Hippocampal formation (tissue), 2 donors: ENCODE measurements at places on chromosomes 2 and 18.
A peak's percentile ranks its signal among the peaks of the same experiment; 100 is the strongest.

DNA sequence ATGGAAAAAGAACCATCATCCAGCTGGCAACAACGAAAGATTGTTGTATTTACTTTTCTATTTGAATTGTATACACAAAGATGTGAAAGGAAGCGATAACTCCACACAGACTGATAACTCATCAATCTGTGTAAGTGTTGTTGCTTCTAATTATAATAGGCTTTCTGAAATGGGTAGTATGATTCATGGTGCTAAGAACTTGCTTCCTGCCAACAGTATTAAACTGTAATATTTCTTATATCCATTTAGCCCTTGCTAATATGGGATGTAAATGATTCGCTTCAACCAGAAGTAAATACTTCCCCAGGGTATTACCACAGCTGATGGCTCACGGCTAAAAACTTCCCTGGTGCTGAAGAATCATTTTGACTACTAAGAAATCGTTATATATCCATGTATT is 70.2 kb downstream of the TMEM163 start:
- DNase-seq: no peak

- DNase-seq: peak; percentile 46
Observed at GRCh38 chr2:31138037-31138962, at the start of gene GALNT14. GALNT14 (minus strand) TSS chr2:31138440; CDS start chr2:31138086, 354 bp downstream.

DNA sequence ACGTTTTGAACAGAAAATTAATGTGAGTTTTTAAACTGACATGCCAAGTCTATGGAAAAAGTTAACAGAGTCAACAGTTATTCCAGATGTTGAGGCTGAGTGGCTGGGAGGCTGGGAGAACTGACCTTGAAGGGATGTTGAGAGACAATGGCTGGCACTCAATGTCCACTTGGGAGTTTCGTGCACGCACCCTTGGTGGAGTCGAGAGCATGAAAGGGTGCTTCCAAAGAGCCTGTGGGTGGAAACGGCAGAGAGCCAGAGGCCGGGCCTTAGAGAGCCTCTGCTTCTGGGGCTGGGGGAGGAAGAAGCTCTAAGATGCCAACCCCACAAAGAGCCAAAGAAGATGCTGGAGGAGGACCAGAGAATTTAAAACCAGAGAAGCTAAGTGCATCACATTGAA is 63.4 kb upstream of the L3MBTL4 start:
- no peak for DNase-seq

- no peak for DNase-seq
Observed at GRCh38 chr2:54310961-54311360, 54.9 kb upstream of the TSPYL6 start.

- DNase-seq: peak; percentile 18
Observed at GRCh38 chr18:3603421-3604234, 153.7 kb downstream of the TGIF1 start.

DNA sequence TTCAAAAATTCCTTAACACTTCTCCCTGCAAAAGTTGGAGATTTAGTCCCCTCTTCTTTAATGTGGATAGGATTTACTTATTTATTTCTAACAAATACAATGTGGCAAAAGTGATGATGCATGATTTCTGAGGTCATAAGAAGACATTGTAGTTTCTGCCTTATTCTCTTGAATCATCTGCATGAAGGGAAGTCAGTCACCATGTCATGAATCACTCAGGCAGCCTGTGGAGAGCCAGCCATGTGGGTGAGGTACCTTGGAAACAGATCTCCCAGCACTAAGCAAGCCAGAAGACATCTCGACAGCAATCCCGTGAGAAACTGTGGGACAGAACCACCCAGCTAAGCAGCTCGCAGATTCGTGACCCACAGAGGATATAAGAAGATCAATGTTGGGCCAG is 2.7 kb upstream of the ZC3H8 start:
- no peak for DNase-seq

GRCh38 chr2:196328088-196328680 is 156.8 kb upstream of the STK17B start:
- no peak for DNase-seq

- DNase-seq: no peak
Observed at GRCh38 chr18:3411854-3412268, 38.1 kb upstream of the TGIF1 start.

DNA sequence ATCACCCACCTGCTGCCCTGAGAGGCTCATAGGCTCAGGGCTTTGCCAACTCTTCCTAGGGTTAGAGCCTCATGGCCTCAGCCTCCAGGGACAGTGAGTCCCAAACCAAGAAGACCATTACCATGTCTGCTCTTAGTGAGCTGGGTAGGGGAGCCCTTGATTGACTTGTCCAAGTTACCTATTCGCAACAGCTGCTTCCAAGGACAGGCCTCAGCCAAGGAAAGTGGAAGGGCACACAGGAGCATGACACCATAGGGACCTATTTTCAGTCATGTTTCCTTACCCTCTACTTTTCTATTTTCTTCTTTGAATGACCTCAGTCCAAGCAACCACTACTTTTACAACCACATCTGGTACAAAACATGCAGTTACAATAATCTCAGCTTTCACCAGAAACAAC is 81.6 kb downstream of the LBH start:
- DNase-seq: no peak

- no peak for DNase-seq
Observed at GRCh38 chr2:29479401-29479800, 364.2 kb downstream of the CLIP4 start.

DNA sequence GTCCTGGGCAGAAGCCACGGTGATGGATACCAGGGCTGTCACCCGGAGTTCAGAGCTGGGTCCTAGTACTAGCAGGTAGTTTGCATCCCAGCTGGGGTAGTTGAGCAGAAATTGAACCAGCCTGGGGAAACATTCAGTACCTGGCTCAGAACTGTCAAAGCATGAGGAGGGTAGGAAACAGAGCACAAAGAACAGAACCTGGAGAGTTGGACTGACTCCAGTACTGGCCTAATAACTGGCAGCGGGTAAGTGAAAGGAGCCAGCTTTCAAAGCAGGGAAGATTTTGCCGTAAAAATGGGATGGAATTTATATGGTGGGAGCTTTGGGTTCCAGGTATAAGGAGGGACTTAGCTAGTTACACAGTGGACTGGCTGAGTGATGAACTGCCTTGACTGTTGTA is 23.8 kb downstream of the ATG16L1 start:
- no peak for DNase-seq

GRCh38 chr2:170503971-170504809 is 210.9 kb upstream of the SP5 start:
- no peak for DNase-seq

DNA sequence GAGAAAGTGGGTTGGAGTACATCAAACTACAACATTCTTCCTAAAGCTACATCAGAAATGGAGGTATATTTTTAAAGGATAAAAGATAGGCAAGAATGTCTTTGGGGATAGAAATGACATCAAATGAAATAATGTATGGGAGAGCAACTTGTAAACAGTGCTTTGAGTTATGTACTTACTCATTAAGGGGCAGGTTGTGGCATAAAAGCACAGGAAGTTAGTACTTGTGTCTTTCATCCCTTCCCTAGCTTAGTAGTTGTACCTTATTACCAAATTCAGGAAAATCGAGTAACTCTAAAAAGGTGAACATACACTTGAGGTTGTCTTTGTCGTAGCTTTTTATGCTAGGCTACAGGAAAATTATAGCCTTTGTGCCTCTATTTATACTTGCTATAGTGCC is 28.9 kb downstream of the PPP1CB start:
- no peak for DNase-seq

DNA sequence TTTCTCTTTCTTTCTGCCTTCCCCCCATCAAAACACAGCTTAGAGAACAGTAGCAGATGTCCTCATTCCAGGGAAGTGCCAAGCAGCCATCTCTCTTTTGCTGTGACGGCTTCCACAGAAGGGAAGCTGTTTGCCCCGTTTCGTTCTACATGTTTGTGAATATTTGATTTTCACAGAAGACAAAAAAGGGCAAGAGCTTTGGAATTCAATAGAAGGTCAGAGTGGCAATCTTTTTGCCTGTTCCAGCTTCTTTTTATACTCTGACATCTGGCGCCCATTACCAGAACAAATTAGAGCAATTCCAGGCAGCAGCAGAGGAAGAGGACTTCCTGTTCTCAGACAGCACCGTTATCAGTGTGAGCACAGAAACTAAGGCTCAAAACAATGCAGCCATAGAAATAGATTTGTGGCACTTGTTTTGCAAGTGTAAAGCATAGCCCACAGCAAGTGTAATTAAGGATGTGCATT is 79.0 kb upstream of the CDH19 start:
- DNase-seq: peak; percentile 56

DNA sequence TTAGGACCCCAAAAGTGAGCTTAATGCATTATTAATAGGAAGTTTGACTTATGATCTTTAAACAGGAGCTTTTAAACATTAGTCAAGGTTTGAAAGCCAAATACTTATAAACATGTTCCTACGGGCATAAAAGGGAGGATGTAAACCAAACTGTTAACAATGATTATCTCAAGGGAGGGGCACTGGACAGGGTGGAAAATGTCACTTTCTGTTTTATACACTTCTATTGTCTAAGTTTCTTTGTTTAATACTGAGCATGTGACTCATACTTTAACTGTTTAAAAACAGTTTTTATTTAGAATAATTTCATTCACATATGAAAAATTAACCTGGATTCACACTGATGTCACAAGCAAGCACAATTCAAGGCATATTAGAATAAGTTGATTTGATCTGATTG is 18.3 kb upstream of the ITGA6 start:
- no peak for DNase-seq

GRCh38 chr2:239876948-239877289 is 148.2 kb downstream of the NDUFA10 start:
- no peak for DNase-seq

DNA sequence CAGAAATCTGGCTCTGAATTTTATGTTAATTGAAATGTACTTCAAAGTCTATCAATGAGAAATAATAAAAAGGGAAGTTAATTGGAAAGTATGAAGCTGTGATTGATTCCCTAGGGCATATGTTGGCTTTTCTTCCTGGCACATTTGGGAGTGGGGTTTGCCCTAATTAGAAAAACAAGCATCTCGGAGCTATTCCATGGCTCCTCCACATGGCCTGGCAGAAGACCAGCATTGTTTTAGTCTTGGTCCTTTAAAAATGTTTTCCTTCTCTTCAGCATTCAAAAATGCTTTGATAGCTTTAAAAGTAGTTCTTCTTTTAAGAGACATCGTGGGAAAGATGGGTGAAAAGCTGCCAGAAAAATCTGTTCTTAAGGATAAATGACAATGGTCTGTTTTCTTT is 445.5 kb upstream of the PKDCC start:
- no peak for DNase-seq

GRCh38 chr2:45975752-45976517 is 321.3 kb upstream of the EPAS1 start:
- no peak for DNase-seq

DNA sequence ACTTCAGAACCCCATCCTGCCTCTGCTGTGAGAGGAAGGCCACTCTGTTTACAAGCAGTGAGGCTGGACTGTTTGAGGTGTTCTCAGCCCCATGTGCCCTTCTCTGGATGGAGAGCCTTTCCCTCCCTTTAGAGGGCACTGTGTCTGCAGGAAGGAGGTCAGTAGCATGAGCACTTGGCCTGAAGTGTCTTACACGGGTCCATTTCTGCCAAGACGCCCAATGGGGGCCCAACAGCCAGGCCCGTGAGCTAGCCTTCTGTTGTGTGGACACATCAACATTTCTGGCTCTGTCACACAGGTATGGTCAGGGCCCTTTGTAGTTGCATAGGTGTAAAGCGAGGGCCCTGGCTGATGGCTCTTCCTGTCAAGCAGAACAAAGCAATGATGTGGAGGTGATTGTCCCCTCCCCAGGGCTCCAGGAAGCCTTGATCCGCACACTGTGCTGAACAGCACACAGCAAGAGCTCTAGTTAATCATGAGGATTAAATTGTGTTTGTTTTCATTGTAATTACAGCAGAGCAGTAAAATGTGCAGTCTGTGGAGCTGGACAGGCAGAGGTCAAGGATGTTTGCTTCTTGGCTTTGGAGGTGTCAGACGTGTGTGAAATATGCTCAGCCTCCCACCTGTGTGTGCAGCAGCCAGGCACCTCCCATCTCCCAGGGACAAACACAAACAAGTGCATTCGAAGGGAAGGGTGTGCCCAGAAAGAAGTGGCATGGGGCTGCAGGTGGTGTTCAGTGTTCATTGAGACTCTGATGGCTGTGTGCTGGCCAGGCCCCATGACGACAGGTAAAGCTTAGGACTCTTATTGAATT is 132.1 kb downstream of the SH3RF3 start:
- no peak for DNase-seq

DNA sequence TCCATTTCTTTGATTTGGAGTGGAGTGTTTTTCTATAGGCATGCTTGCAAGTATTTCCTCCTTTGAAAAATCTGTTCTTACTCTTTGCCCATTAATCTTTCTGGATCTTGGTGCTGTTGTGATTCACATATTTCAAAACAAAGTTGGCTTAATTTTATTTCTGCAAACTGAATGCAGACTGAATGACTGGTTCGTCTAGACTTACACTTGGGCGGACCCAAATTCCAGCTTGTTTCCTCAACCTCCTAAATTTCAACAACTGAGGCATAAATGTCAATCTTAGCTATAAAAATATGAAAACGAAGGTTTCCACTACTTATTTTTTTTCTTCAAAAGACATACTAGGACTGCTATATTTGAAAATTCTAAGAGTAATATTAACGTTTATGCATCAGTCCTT is 59.0 kb downstream of the ANKRD44 start:
- no peak for DNase-seq

DNA sequence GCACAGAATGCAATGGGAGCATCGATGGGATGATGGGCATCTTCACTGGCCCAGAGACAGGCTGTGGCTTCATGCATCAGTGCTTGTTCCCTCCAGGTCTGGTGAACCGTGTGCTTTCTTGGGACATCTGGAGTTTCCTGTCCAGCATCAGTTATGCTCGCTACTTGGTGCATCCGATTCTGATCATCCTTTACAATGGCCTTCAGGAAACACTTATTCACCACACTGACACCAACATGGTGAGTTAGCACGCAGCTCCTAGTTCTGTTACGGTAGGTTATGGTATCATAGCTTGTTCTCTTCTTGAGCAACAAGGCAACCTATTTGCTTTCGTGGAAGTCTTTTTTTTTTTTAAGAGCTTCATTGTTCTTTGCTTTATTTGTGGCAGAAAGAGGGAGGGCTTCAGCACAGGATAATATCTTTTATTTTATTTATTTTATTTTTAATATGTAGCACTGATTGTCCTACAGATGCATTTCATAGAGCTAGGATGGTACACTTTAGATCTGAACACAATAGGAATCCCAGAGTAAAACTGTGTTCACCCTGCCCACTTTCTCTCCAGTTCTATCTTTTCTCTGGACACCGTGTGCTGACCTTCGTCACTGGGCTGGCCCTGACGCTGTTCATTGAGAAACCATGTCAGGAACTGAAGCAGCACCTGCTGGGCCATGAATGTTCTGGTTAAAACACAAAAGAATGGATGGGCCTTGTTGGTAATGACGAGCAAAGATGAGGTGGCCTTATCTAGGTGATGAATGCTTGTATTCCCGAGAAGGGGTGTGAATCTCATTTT is 71.2 kb upstream of the SEC11C start:
- no peak for DNase-seq

DNA sequence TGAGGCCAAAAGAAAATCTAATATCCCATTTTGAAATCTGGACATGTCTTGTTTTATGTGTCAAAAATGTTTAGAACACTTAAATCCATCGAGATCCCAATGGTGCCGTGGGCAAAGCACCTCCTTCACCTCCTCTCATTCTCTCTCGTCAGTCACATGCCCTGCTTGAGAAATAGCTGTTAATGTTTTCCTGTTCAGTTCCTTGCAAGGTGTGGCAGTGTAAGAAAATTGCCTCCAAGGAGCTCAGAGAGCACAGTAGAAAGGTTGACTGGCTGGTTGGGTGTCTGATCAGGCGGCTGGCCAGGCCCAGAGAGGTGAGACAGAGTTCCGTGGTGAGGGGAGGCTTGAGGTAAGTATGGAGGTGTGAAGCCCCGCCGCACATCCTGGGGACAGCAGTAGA is 210.2 kb downstream of the TSN start:
- DNase-seq: no peak
